Effector CD8-positive, alpha-beta T cell (primary cell): ENCODE measurements at places on chromosomes 11 and 22.

- no peak for DNase-seq
Observed at GRCh38 chr11:84261707-84262106, 975.5 kb upstream of the CCDC90B start.

GRCh38 chr11:70135625-70136059 is 57.5 kb downstream of the ANO1 start:
- no peak for DNase-seq

GRCh38 chr22:40285513-40285912 is 60.8 kb upstream of the ADSL start:
- no peak for DNase-seq

DNA sequence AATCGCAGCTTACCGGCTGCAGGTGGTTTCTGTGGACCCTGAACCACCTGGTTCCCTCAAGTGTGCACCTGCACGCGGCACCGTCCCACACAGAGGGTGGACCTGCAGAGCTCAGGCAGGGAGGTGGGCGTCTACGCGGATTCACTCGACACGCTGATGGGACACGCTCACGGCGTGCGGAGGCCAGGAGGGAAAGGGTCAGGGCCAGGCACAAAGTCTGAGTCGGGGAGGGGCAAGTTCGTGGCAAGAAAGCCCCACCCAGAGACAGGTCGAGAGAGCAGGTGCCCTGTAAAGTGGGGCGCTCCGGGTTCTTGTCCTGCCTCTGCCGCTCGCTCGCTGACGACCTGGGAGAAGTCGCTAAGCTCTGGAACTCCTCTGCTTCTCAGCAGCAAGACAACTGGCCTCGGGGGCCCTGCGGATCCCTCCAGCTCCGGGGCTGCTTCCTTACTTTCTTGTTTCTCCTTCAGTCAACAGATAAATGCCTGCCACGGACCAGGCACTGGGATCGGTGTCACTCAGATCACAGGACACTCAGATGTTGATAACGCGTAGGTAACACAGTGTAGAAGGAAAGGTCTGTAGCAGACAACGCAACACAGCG is 72.4 kb upstream of the NUP50 start:
- no peak for DNase-seq

DNA sequence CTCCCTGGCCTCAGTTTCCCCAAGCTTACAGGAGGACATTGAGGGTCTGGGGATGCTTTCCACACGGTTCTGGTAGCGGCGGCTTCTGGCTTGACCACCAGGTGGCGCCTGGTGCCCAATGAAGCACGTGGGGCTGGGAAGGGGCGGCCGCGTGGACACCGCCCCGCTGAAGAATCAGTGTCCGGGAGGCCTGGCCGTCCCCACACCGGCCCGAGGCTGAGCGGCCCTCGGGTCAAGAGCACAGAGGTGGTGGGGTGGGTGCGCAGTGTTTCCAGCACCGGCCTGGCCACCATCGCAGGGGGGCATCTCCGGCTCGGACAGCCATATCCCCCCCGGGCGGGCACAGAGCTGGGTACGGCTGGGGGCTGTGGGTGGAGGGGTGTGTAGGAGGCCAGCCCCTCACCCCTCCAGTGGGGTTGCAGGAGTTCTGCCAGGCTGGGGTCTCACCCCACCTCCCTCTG is 27.8 kb upstream of the PPARA start:
- DNase-seq, result peak; percentile 60

- no peak for DNase-seq
Observed at GRCh38 chr11:95247883-95248282, 16.9 kb upstream of the SESN3 start.

DNA sequence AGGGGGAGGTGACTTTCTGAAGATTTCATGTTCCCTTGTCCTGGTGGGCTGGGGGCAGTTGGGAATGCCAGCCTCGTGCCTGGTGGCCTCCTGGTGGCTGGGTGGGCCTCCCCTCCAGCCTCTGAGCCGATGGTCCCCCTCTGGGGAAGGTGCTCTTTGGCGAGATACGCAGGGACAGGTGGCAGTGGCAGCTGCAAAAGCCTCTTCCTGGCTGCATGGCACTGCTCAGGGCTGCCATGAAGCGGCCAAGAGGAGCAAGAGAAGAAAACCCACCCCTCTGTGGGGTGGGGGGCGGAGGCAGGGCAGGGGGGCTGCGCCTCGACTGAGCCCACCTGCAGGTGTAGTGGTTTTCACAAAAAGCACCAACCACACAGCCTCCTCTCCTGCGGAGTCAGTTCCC is 61.8 kb upstream of the PHF21B start:
- DNase-seq, result no peak

DNA sequence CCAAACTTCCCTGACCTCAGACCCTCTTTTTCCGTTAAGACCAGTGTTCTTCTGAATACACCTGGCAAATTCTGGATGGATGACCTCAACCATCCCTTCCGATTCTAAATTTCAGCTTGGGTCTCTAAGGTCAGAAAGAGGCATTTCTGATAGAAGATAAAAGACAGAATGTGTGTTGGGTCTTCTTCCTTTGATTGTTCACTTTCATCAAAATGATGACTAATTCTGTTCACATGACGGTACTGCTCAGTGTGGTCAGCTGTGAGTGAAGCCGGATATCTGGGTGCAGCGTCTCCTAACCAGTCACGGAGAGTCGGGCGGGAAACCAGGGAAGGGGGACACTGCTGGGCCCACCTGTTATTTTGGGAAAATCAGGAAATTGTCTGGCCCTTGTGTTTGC is 151.6 kb upstream of the NAV2 start:
- no peak for DNase-seq

- DNase-seq, result no peak
Observed at GRCh38 chr11:129896062-129896461, 684 bp upstream of the NFRKB start.

- DNase-seq, result peak; percentile 16
Observed at GRCh38 chr11:122756417-122756816, 81.9 kb upstream of the CRTAM start.

GRCh38 chr11:122319085-122319484 is 203.1 kb upstream of the BLID start:
- no peak for DNase-seq

DNA sequence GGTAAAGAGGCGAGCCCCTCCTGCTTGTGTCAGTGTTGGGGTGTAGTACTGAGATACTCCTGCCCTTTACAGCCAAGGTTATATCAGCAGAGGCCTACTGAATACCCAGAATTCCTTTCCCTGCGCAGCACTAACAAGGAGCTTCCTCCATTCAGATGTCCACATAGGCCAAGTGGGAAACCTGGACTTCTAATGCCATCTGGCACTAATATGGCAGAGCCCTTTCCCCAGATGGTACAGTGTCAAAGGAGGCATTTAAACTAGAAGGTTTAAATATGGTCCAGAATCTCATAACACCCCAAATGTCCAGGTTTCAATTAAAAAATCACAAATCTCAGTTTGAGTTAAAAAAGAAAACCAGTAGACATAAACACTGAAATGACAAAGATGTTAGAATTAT is 68.8 kb downstream of the USP47 start:
- no peak for DNase-seq

GRCh38 chr11:112805658-112806057 is 155.6 kb upstream of the NCAM1 start:
- DNase-seq, result no peak

DNA sequence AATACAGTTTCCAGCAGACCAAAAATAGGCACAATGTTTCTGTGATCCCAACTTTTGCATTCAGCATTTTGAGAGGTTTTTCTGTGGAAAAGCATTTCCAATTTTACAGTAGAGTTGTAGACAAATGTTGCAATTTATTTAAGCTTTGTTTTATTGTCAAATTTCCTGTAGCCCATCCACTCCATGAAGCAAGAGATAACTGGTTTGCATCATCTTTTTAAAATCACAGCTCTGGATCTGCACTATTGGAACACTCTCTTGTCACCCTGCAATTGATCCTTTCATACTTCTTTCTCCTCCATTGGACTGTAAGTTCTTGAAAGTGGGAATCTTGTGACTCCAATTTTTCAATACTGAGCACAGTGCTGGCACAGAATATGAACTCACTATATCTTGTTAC is 86.0 kb downstream of the MAML2 start:
- no peak for DNase-seq

DNA sequence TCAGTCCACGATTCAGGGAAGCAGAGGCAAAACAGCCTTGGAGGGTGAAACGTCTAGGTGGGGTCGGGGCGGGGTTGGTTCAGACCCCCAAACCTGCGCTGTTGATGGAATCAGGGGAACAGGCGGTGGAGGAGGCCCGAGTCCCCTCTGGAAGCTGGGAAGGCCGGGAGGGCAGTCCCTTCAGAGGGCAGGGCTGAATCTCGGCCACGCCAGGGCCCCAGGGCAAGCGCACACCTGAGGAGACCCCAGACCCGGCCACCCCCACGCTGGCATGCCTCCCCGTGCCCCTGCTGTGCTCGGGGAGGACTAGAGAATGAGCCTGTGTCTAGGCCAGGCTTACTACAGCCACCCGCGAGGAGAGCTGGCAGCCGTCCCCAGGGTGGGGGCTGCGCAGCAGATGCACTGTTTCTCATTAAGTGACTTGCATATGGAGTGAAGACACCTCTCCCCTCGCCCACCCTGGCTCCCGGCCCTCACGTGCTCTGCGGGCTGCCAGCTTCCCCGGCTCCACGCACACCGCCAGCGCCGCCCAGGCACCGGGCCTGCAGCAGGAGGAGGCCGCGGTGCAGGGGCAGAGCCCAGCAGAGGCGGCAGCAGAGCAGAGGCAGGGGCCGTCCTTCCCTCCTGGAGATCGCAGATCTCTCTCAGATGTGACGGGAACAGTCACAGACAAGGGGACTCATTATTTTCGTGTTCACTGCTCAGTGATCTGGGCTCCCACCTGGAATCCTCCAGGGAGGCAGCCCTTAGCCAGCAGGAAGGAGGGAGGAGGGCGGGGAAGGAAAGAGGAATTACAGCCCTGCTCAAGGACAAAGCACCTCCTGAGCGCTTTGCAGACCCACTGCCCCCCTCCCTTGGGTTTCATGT is 47.1 kb upstream of the OPCML start:
- DNase-seq, result no peak

- DNase-seq, result no peak
Observed at GRCh38 chr22:24107661-24108060, 73.6 kb upstream of the SUSD2 start.

- no peak for DNase-seq
Observed at GRCh38 chr11:34523053-34523452, 9.5 kb upstream of the ELF5 start.

DNA sequence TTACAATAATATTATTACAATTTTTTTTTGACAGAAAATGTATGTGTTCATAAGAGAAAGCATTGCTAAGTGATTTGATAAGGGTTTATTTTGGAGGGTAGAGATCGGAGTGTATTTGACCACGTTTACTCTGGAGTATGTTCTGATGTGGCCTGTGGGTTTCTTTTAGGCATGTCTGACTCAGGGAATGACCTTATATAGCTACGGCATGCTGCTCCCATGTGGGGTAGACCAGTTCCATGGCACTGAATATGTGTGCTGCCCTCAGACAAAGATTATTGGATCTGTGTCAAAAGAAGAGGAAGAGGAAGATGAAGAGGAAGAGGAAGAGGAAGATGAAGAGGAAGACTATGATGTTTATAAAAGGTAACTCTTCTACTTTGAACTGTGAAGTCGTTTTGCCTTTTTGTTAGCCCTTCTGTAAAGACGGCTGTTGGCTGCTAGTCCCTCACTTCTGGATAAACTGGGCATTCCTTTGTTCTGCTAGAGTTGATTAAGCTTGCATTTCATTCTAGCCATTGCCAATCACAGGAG is 38.1 kb upstream of the ST14 start:
- DNase-seq, result no peak

DNA sequence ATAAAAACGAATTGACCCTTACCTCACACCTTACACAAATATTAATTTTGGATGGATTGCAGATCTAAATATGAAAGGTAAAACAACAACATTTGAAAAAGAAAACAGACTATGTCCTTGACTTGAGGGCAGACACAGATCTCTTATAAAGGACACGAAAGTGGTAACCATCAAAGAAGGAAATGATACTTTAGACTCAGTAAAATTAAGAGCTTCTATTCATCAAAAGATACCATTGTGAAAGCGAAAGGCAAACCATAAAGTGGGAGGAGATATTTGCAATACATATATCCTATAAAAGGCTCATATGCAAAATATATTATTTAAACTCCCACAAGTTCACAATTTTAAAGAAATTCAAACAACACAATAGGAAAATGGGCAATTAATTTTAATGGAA is 5.0 kb downstream of the HEPACAM start:
- no peak for DNase-seq

- no peak for DNase-seq
Observed at GRCh38 chr11:123230346-123230745, 35.3 kb upstream of the CLMP start.

DNA sequence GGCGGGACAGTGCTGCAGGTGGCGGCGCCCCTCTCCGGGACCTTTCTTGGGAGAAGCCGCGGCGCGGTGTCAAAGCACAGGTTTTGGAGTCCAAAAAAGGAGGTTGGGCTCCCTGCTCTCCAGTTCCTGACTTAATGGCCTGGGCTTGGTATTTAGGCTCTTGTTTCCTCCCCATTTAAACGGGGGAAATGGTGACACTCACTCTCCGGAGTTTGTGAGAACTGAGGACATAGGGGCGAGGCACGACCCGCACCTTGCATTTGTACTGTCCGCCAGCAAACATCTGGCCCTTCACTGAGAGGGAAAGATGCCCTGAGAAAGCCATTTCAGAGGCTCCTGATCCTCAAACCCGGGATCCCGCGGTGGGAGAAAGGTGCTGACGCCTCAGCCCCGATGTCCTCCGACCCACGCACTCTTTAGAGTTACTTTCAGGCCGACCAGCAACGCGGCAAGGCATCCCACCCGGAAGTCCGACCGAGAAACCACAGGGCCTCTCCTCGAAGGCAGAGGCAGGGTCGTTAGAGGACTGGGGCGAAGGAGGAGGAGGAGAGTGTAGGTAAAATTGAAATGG is 2.9 kb upstream of the WDR74 start:
- DNase-seq, result peak; percentile 15

GRCh38 chr22:36732609-36733008 is 29.1 kb upstream of the CACNG2 start:
- no peak for DNase-seq

DNA sequence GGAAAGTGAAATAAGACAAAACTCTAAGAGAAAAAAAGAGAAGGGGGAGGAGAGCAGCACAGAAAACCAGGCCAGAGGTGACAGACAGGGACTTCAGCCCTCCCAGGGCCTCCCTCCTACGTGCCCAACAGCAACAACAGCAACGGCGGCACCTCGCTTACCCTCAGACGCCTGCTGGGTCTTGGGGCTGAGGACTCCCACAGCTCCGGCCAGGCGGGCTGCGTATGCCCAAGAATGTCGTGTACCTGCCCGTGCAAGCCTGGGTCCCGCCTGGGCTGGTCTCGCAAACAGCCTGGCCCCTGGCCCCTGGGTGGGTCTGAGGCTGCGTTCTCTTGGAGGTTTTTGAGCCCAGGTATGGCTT is 30.5 kb downstream of the ARAP1 start:
- DNase-seq, result peak; percentile 22

DNA sequence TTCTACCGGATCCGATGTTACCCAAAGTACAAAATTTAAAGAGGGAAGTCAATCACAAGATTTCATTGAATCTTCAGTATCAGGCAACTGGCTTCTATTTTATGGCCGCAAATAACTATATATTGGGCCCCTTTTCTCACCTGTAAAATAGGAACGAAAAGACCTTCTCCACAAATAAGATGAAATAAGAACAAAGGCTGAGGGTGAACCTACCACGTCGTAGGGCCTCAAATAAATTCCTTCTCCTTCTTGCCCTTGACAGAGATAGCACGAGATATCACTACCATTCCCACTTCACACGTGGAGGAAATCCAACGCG is 794 bp upstream of the EMSY start:
- no peak for DNase-seq

- no peak for DNase-seq
Observed at GRCh38 chr22:50696799-50697561, 24.4 kb downstream of the SHANK3 start.
